Diencephalon (tissue), 1 donor: ENCODE measurements at places on chromosomes 5 and 9. TPM values are rescaled to one million over a fixed set of nuclear protein-coding genes. Genes with fewer than 3 reads are reported as not detected.

The FBXW11 gene
- total RNA-seq, result 141 TPM

The PTCD2 gene
- 8.5 TPM for total RNA-seq

The ADGRD2 gene
- 0.46 TPM for total RNA-seq

The LVRN gene
- 1.8 TPM for total RNA-seq

The LCN6 gene
- not detected for total RNA-seq

The PCDHGA12 gene
- total RNA-seq, result 7.4 TPM

The PCDHB10 gene
- total RNA-seq, result 22.4 TPM

The IFNA21 gene
- not detected for total RNA-seq

The CSF1R gene
- total RNA-seq, result 15.7 TPM

The DDX41 gene
- total RNA-seq, result 68.3 TPM

The CER1 gene
- total RNA-seq, result 0.69 TPM

The TRAF2 gene
- total RNA-seq, result 10.1 TPM

The INSL6 gene
- total RNA-seq, result not detected

The SOHLH1 gene
- not detected for total RNA-seq

The SQSTM1 gene
- total RNA-seq, result 63.9 TPM

The SPAG8 gene
- total RNA-seq, result 8.3 TPM

The CDH6 gene
- 43.4 TPM for total RNA-seq

The GCNT4 gene
- total RNA-seq, result 0.92 TPM

The PCDHA12 gene
- 7.4 TPM for total RNA-seq

The RANBP3L gene
- 15.5 TPM for total RNA-seq

The REEP2 gene
- total RNA-seq, result 123 TPM

The GPR151 gene
- total RNA-seq, result 0.46 TPM

The POMT1 gene
- 48.7 TPM for total RNA-seq

The VCAN gene
- 427 TPM for total RNA-seq

The ADRA1B gene
- 6.9 TPM for total RNA-seq

The TMEM252 gene
- not detected for total RNA-seq

The TNC gene
- total RNA-seq, result 112 TPM

The TCOF1 gene
- total RNA-seq, result 12.7 TPM

The PCDHGA10 gene
- total RNA-seq, result 15.2 TPM

The CCDC183 gene
- 2.5 TPM for total RNA-seq

The CD74 gene
- 18.7 TPM for total RNA-seq

The CTSV gene
- 0.46 TPM for total RNA-seq

The TEK gene
- 10.6 TPM for total RNA-seq

The ARAP3 gene
- 4.8 TPM for total RNA-seq

The SOX30 gene
- total RNA-seq, result not detected

The DDX4 gene
- not detected for total RNA-seq

The GFI1B gene
- 0.23 TPM for total RNA-seq

The KCNIP1 gene
- 51.2 TPM for total RNA-seq

The ATP10B gene
- total RNA-seq, result 2.8 TPM

The FOXD4L4 gene
- total RNA-seq, result 1.4 TPM

The DMGDH gene
- total RNA-seq, result 3.7 TPM

The WDR38 gene
- total RNA-seq, result 2.1 TPM

The PRDM9 gene
- not detected for total RNA-seq

The NREP gene
- total RNA-seq, result 588 TPM

The CARD9 gene
- 2.3 TPM for total RNA-seq

The SPINK13 gene
- not detected for total RNA-seq

The ENTPD2 gene
- total RNA-seq, result 3.2 TPM

The SPARC gene
- 157 TPM for total RNA-seq

The DRD1 gene
- total RNA-seq, result 27.0 TPM

The CCDC171 gene
- total RNA-seq, result 21.9 TPM

The ARHGEF39 gene
- total RNA-seq, result 0.46 TPM
